ENCODE measurements at places on chromosomes 3 and 15. TPM values are rescaled to one million over a fixed set of nuclear protein-coding genes. Genes with fewer than 3 reads are reported as not detected.

Gene GREM1
- total RNA-seq = under 0.01 TPM

DNA sequence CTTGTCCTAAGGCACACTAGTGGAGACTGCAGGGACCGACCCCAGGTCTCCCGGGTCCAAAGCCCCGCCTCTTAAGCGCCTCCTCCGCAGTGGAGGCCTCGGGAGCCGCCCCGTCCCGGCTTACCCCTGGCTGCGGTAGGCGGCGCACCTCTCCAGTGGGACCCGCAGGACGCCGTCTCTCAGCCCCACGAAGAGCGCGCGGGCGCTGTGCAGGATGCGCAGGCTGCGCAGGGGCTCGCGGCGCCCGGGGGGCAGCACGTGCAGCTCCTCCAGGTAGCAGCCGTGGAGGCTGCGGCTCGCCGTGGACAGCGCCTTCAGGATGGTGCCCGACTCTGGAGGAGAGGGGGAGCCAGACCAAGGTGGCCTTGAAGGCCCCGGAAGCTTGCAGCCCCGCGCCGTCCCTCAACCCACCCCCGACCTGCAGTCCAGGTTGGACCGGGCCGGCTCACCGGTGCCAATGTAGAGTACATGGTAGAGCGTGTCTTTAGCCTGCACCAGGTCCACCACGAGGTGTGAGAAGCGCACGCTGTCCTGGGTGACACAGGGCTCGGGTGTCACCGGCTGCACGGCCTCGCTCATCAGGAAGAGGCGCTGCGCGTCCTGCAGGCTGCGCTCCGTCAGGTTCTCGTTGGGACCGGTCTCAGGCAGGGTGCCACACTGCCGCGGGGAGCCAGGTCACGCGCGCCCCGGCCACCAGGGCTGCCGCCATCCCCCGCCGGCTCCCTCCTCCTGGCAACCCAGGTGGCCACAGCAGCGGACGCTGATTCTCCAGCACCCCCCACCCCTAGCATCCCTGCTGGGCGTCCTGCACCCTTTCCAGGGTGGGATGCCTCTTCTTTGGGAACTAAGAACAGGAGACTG, 105.5 kb downstream of the SEMA5B start:
- DNase-seq = peak; percentile 14

Gene RETNLB
- total RNA-seq = not detected

DNA sequence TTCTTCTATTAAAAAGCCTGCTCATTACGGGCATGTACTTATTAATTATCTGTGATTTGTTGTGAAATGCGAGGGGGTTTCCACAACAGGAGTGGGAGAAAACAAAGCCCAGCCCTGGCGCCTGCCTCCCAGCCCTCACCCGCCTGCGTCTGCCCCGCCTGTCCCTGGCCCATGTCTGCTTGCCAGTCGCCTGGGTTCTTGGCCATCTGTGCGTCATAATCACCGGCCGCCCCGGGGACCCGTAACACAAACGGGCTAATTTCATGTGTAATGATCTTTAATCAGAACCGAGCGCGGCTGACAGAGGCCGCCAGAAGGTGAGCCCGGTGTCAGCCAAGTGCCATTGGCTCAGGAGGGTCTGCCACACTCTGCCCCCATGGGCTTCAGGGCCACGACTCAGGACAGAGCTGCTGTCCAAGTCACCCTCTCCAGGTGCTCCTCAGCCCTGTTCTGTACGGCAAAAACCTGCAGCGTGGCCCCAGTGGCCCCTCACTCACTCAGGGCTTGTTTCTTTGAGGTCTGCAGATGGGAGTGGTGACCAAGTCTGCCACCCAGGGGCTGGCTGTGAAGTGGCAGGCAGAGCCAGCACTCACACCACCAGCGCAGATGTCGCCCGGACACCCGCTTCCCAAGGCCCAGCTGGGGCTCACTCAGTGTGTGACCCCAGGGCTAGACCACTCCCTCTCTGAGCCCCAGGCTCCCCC, 28.8 kb upstream of the TMEM115 start:
- peak; percentile 22 for DNase-seq

- DNase-seq = no peak
Measured at GRCh38 chr15:65342493-65342892, 35.3 kb downstream of the IGDCC3 start.
